Frontal cortex (tissue), 4 donors: ENCODE measurements at places on chromosomes 3 and 15.

GRCh38 chr15:98800437-98801233 is 152.3 kb downstream of the IGF1R start:
- DNase-seq: peak; percentile 45

GRCh38 chr3:58994746-58995330 is 55.0 kb downstream of the CFAP20DC start:
- peak; percentile 24 for DNase-seq

DNA sequence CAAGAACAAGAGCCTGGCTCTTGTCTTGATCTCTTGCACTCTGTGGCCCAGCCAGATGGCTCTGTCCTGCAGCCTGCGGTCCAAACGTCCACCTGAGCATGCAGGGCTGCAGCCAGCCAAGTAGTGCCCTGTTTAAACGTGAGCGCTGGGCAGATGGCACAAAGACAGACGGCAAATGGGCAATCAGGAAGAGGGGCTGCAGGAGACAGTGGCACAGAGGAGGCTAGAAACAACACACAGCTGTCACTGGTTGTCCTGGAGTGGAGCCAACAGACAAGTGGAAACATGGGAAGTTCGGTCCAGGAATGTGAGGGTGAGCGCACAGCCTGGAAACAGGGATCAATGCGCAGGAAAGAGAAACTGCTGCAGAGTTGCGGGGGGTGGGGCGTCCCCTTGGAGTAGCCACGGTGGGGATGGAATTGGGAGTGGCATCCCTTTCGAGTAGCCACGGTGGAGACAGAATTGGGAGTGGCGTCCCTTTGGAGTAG is 10.7 kb upstream of the ZXDC start:
- DNase-seq: no peak

DNA sequence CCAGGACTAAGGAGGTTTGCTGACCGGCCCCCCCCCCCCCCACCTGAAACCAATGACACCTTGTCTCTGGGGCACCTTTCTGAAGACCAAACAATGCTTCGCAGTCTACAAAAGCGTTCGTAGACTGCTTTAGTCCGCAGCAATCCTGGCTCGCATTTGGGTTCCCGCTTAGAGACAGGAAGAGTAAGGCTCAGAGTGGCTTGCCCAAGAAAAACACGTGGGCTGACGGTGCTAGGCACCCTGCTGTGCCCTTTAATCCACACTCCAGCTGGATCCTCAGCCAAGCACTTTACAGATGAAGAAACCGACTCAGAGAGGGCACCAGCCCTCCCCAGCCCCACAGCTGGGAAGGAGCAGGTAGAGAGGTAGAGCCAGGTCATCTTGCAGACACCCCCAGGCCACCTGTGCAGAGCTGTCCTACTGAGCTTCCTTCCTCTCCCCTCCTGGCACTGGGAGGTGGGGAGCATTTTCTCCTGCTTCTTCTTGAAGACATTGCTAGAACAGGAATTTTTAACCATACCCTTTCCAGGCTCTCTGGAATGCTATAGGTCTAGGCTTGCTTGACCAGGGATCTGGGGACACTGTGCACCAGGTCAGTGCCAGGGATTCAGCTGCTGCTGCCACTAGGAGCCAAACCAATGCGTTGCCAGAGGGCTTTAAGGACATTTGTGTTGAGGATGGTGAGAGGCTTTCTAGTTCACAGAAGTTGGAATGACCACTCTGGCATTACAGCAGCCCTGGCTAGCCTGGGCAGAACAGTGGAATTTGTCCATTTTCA is 1.0 kb upstream of the KLF15 start:
- DNase-seq: no peak

- no peak for DNase-seq
These were observed 24.3 kb downstream of the THBS1 start for GRCh38 chr15:39605146-39605545.

GRCh38 chr15:51382787-51383186 is 41.3 kb downstream of the GLDN start:
- peak; percentile 42 for DNase-seq
